ENCODE measurements at places on chromosomes 11 and 22. TPM values are rescaled to one million over a fixed set of nuclear protein-coding genes. Genes with fewer than 3 reads are reported as not detected.

DNA sequence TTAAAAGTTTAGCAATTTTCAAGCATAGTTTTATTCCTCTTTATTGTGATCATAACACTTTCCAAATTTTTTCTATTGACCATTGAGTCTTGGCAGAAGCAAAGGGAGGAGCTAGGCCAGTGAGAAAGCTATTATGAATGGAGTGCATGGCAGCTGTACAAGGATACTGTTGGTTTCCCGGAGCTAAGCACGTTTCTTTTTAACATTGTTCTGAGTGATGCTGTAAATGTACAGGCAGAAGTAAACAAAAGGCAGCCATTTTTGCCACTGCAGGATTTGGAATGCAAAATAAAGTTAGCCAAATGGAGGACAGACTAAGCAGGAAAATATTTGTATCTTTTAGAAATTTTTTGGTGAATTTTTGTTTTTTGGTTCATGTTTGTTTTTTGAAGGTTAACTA, 16.2 kb downstream of the CBL start:
- DNase-seq: peak; percentile 44
- peaks cover 14% of the 10 kb centered on the region for H3K4me1 ChIP-seq
- no peaks in the 10 kb centered on the region for H3K36me3 ChIP-seq

- H3K4me3 ChIP-seq: no peak overlapping the region
- no peak for DNase-seq
- H3K36me3 ChIP-seq: no peaks in the 10 kb centered on the region
- H3K27me3 ChIP-seq: no peaks in the 10 kb centered on the region
- no peak overlapping the region for H3K27ac ChIP-seq
Measured at GRCh38 chr11:116167706-116168458, 604.9 kb downstream of the BUD13 start.

DNA sequence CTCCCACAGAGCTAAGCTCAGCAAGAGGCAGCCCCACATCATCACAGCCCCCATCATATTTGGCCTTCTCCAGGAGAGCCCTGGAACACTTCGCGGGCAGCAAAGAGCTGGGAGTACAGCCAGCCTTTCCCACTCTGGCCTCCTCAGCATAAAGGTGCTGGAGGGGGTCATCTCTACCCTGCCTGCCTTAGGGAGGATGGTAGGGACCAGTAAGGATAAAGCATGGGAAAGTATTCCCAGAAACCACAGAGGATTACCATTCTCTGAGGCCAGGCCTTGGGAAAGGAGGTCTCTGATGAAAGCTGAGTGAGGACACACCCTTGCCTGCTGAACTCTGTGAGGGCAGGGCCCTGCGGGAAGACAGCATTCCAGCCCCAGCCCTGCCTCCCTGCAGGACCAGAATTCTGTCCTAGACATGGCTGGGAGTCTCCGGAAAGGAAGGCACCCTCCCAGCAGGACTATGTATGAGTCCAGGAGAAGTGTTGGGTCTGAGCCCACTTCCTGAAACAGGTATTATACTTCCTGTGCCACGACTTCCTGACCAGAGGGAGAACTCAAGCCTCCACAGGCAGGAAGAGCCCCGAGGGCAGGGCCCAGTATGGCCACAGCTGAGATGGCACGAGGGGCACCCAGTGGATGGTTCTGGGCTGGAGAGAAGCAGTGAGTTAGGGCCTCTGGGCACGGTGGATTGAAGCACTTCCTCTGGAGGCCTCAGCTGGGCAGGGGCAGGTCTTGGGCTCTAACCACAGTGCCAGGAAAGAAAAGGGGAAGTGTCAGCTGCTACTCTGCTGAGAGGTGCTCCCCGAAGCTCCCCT, 12.9 kb upstream of the CASTOR1 start:
- DNase-seq: peak; percentile 71
- no peaks in the 10 kb centered on the region for H3K27me3 ChIP-seq
- H3K36me3 ChIP-seq: peaks cover 8% of the 10 kb centered on the region

The NPTXR gene
- 5.4 TPM for total RNA-seq

The BIK gene
- total RNA-seq: 0.31 TPM

The PAAF1 gene
- 15.6 TPM for total RNA-seq

GRCh38 chr11:116970485-116971292, 127.5 kb downstream of the SIK3 start:
- H3K27me3 ChIP-seq: no peaks in the 10 kb centered on the region
- H3K4me1 ChIP-seq: no peaks in the 10 kb centered on the region
- H3K27ac ChIP-seq: no peak overlapping the region
- no peak overlapping the region for H3K4me3 ChIP-seq
- no peak for DNase-seq
- no peaks in the 10 kb centered on the region for H3K36me3 ChIP-seq

The NLRP14 gene
- total RNA-seq: not detected

DNA sequence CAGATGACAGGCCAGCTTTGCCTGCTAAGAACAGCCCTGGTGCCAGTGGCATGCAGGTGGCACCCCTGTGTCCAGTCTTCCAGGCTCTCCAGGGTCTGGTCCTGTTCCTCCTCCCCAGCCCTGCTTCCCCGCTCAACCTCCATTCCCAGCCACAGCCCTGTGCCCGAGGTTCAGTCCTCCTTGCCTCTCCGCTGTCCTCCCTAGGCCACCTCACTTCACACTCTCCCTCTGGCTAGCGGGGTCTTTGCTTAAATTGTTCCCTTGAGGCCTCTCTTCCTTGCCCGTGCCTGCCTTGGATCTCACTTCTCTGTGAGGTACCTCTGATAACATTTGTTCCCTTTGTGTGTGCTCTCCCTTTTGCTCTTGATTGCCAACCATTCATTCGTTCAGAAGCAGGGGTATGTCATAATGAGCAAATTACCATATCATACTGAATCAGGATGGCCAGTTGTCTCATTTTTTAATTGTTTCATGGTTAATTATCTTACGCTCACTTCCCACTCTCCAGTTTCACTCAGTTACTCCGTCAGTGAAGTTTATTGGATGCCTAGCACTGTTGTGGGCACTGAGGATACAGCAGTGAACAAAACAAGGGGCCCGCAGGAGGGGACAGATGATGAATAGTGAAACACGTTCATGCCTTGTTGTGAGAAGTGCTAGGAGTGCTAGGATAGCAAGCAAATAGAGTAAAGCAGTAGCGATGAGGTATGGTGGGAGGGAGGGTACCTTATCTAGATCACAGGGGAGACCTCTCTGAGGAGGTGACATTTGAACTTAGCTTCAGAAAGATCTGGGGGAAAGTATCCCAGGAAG, 7.4 kb downstream of the BMAL1 start:
- no peak overlapping the region for H3K27ac ChIP-seq
- no peaks in the 10 kb centered on the region for H3K36me3 ChIP-seq
- no peaks in the 10 kb centered on the region for H3K27me3 ChIP-seq
- peaks cover 13% of the 10 kb centered on the region for H3K4me1 ChIP-seq
- DNase-seq: no peak

GRCh38 chr11:34068111-34068510, 16.6 kb downstream of the CAPRIN1 start:
- H3K4me3 ChIP-seq: no peak overlapping the region
- peak overlapping the region; percentile 34 for H3K27ac ChIP-seq
- peaks cover 19% of the 10 kb centered on the region for H3K36me3 ChIP-seq
- peaks cover 20% of the 10 kb centered on the region for H3K4me1 ChIP-seq

GRCh38 chr11:122706291-122707088, 51.0 kb downstream of the UBASH3B start:
- no peaks in the 10 kb centered on the region for H3K27me3 ChIP-seq
- H3K36me3 ChIP-seq: no peaks in the 10 kb centered on the region
- H3K27ac ChIP-seq: peak overlapping the region; percentile 84
- DNase-seq: peak; percentile 85
- H3K4me1 ChIP-seq: peaks cover 49% of the 10 kb centered on the region
- H3K4me3 ChIP-seq: no peak overlapping the region

DNA sequence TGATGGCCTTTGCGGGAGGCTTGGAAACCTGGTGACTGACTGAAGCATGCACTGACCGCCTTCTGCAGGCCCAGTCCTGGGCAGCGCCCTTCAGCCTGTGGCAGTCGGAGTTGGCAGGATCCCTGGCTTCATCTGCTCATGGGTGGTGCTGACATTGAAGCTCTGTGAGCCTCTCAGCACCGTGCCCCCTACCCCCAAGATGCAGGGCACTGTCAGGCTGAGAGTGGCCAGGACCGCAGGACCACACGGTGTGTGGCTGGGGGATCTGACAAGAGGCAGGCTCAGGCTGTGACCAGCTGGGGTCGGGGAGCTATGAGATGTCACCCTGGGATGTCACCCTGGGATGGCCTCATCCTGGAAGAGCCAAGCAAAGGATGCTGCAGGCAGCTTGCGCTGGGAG, 32.7 kb downstream of the TBC1D22A start:
- no peaks in the 10 kb centered on the region for H3K36me3 ChIP-seq
- no peaks in the 10 kb centered on the region for H3K27me3 ChIP-seq

DNA sequence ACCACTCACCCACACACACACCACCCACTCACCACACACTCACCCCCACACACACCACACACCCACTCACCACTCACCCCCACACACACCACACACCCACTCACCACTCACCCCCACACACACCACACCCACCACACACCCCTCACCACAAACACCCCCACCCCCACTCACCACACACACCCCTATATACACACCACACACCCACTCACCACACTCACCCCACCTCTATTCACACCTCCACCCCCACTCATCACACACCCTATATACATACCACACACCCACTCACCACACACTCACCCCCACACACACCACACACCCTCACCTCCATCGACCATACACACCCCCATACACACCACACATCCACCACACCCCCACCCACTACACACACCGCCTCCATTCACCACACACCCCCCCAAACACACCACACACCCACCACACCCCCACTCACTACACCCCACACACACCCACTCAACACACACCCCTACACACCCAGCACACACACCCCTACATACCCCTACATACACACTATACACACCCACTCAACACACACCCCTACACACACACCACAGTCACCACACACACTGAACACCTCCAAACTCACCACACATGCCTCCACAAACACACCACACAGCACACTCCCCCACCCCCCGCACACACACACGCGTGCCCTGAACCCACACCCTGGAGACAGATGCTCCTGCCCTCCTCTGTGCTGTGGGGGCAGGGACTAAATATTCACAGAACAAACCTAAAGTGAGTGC, 19.0 kb upstream of the TTLL12 start:
- no peak for DNase-seq
- no peaks in the 10 kb centered on the region for H3K27me3 ChIP-seq
- H3K4me3 ChIP-seq: no peak overlapping the region
- no peak overlapping the region for H3K27ac ChIP-seq

DNA sequence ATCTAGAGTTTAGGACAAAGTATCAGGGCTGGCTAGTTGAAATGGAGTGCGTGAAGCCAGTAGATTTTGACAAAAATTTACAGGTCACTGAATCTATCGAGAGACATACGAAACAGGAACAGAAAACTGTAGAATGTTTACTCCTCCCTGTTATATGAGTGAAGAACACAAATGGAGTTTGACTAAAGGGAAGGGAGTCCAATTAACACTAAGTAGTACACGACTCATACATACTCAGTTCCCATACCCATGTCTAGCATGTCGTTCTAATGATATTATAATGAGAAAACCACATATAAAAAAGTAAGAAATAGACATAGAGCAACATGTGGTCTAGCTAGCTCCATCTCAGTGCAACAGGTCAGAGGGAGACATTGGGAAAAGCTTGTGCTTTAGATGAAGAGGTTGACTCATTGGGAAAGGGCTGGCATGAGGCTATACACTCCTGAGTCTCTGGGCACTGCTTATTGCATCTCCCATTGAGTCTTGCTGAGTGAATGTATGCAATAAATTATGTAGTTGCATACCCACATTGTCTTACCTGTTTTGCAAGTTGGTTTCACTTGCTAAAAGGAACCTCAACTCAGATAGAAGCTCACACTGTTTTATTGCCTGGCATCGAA, 43.5 kb downstream of the CD44 start:
- peaks cover 27% of the 10 kb centered on the region for H3K4me1 ChIP-seq
- H3K27me3 ChIP-seq: no peaks in the 10 kb centered on the region
- DNase-seq: no peak
- H3K27ac ChIP-seq: no peak overlapping the region
- H3K36me3 ChIP-seq: peaks cover 81% of the 10 kb centered on the region
- no peak overlapping the region for H3K4me3 ChIP-seq

- H3K4me1 ChIP-seq: no peaks in the 10 kb centered on the region
- H3K4me3 ChIP-seq: no peak overlapping the region
Measured at GRCh38 chr11:126446581-126446980, 91.1 kb downstream of the ST3GAL4 start.

DNA sequence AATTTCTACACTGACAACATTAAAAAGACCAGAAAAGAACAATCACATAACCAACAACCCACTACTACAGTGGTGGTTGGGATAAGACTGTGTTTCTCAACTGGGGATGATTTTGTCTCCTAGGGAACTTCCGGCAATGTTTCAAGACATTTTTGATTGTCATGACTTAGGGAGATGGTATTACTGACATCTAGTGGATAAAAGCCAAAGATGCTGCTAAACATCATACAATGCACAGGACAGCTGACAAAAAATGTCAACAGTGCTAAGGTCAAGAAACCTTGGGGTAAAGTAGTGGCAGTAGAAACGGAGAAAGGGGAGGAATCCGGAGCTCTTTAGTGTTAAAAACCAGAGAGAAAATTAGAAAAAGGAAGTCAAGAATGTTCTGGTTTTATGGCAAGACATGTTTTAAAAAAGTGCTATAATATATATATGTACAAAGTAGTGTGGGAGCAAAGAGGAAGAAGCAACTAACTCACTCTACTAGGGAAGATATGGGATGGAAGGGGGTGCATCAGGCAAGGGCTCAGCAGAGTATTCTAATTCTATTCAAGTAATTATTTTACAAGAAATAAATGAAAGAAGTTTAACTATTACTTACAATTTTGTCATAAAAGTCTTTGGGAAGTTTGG, 37.2 kb downstream of the CKAP5 start:
- H3K4me3 ChIP-seq: no peak overlapping the region
- H3K27ac ChIP-seq: no peak overlapping the region
- no peak for DNase-seq

DNA sequence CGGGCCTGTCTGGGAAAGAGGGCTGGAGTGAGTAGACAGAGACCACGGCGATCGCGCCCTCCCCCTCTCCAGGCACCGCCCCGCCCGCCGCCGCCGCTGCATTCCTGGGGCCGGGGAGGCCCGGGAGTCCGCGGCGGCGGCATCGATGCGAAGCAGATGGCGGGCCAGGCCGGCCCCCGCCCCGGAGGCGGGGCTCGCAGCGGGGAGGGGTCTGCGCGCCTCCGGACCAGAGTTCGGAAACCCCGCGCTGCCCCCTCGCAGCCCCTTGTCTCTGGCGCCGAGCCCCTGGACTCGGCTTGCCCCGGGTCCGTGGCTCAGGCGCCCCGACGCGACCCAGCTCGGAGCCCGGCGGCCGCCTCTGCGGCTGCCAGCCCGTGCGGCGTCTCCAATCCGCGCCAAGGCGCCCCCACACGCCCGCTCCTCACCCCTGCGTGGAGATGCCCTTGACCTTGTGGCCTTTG, 1.3 kb downstream of the SCARF2 start:
- peaks cover 14% of the 10 kb centered on the region for H3K4me1 ChIP-seq
- H3K27me3 ChIP-seq: no peaks in the 10 kb centered on the region
- peak overlapping the region; percentile 85 for H3K4me3 ChIP-seq
- no peak overlapping the region for H3K27ac ChIP-seq
- H3K36me3 ChIP-seq: no peaks in the 10 kb centered on the region

The PGA5 gene
- 0.79 TPM for total RNA-seq

The MIOX gene
- total RNA-seq: 0.91 TPM

The POU2AF3 gene
- 0.27 TPM for total RNA-seq

The FAT3 gene
- 41.0 TPM for total RNA-seq

- no peak for DNase-seq
- no peaks in the 10 kb centered on the region for H3K27me3 ChIP-seq
- no peaks in the 10 kb centered on the region for H3K36me3 ChIP-seq
Measured at GRCh38 chr11:45568049-45568448, 97.4 kb downstream of the CHST1 start.

- H3K27ac ChIP-seq: no peak overlapping the region
- H3K4me1 ChIP-seq: no peaks in the 10 kb centered on the region
- peaks cover 62% of the 10 kb centered on the region for H3K36me3 ChIP-seq
- no peak overlapping the region for H3K4me3 ChIP-seq
Measured at GRCh38 chr22:41885516-41885915, 29.4 kb downstream of the SHISA8 start.

The FGF19 gene
- not detected for total RNA-seq
